Activated CD8-positive, alpha-beta memory T cell treated with anti-CD3 and anti-CD28 coated beads, Interleukin-2, amount 50 U/mL, for 4 hours (primary cell): ENCODE measurements at places on chromosomes 7 and 10.

DNA sequence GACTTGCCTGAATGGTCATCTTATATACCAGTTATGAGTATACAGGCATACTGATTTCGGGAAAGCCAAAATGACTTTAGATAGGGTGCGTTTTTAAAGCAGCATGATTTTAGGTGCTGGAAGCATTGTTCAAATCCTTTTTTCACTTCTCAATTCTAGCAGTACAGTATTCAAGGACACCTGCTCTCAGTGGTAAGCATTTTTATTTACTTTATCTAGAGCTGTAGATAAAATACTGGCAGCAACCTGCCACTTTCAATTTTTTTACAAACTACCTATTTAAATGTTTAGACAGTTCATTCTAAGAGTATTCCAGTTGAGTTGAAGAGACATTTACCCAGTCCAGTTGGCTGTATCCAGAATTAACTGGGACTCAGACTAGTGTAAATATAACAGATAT lies 33.6 kb downstream of the TMEM106B start:
- no peak for DNase-seq

GRCh38 chr10:119409906-119410305 lies 132.6 kb downstream of the RGS10 start:
- DNase-seq = no peak

DNA sequence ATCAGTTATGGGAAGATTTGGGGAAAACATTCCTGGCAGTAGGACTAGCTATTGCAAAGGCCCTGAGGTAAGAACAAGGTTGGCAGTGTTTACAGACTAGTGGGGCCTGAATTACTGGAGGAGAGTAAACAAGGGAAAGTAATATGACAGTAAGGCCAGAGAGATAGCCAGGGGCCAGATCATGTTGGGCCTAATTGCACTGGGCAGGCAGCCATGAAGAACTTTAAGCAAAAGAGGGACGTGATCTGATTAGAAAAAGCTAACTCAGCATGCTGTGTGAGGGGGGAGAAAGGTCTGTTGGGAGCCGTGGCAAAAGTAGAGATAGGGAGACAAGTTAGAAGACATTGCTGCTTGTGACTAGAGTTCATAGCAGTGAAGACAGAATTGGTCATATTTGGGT lies 9.2 kb downstream of the NUP42 start:
- DNase-seq = no peak

DNA sequence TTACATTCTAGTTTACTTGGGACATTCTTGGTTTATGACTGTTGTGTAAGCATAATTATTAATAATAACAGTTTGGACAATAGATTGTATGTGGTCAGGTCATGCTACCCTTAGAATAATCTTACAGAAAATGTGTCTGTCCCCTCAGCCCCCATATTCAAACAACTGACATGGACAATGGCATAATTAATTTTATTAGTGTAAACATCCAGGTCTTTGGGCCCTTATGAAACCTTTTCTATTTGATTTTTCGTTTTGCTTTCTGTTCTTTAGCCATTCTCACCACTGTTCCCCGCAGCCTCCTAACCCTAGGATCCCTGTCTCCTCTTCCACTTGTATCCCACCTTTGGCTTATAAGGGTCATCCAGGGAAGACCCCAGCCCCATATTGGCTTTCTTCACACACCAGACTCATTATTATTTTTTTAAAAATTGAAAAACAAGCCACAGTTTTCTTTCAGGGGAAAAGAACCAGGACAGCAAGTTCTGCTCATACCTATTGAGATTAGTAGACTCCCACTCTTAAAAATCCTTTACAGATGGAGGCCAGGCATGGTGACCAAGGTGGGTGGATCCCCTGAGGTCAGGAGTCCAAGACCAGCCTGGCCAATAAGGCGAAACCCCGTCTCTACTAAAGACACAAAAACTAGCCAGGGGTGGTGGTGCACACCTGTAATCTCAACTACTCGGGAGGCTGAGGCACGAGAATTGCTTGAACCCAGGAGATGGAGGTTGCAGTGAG lies 11.5 kb downstream of the VIM start:
- no peak for DNase-seq

DNA sequence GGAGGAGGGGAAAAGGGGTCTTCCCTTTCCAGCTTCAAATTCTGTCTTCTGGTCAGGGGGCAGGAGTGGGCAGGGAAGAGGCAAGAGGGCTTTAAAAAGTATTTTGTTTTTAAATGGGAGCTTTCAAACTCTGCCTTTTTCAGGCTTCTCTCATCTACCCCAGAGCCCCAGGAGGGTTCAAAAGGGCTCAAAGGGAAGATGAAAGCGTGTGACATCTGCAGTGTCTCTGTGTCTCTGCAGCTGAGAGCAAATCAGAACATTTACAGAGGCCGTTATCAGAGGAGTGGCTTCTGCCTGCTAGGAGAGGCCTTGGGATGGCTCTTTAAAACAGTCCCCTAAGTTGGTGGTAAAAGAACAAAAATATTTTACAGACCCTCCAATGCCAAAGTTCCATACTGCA lies 30.3 kb downstream of the TRIM8 start:
- DNase-seq = no peak

- DNase-seq = no peak
Measured at GRCh38 chr7:106344211-106344610, 59.4 kb upstream of the NAMPT start.

DNA sequence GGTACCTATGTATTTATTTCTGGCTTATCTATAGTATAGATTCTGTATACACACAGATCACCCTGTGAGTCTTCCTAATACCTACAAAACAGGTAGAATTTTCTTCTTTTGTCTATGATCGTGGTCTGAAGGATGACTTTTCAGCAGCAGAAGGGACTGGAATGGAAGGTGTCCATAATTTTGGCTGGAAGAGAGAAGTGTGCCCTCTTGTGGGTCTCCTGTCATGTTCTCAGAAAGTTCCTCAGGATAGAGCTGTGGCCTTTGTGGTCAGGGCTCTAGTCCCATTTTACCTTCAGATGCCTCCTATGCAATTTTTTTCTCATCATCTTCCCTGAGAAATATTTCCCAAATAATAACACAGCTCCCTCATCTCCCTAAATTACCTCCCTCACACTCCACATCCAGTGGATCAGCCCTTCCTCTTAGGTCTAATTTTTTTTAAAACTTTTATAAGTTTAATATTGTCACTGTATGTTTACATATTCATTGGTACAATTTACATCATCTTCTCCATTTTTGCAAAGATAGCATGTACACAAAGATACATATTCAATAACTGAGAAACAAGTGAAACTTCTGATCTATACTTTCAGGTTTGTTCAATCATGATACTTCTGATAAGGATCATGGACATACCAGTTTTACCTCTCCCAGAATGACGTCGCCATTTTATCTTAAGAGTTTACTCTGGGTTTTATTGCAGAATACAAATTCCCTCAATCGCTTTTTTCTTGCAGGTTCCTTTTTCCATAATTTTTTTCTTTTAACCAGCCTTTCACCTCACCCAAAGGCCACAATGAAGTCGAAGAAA lies 112.7 kb downstream of the REEP3 start:
- no peak for DNase-seq

DNA sequence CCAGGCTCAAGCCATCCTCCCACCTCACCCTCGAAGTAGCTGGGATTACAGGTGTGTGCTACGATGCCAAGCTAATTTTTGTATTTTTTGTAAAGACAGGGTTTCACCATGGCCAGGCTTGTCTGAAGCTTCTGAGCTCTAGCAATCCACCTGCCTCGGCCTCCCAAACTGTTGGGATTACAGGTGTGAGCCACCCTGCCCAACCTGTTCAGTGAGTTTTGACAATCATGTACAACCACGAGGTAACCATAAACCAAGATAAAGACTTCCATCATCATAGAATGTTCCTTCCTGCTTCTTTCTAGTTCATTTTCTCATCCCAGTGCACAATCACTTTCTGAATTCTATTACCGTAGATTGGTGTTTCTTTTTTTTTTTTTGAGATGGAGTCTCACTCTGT lies 30.5 kb upstream of the MKRN1 start:
- no peak for DNase-seq

GRCh38 chr7:5615190-5616070 lies 166.0 kb downstream of the RNF216 start:
- DNase-seq = no peak

GRCh38 chr10:101812606-101813005 lies 5.6 kb downstream of the OGA start:
- no peak for DNase-seq

DNA sequence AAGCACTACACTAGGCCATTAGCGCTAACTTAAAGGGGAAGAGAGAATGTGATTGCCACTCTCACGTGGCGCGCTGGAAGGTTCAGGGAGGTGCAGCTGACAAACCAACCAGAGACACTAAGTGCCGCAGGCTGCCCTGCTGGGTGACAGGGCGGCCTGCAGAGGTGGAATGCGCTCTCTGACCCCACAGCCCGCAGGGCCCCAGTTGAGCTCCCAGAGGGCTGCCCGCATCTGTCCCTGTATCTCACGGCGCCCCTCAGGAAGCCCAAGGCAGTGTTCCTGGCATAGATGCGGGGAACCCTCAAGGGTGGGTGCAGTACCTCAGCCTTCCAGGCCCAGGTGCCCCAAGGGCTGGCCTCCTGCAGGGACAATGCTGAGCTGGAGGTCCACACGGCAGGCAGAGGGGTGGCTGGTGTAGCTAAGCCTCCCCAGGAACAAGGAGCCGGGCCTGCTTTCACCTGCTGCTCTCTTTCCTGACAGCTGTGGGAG lies 66.6 kb downstream of the CALML3 start:
- no peak for DNase-seq

DNA sequence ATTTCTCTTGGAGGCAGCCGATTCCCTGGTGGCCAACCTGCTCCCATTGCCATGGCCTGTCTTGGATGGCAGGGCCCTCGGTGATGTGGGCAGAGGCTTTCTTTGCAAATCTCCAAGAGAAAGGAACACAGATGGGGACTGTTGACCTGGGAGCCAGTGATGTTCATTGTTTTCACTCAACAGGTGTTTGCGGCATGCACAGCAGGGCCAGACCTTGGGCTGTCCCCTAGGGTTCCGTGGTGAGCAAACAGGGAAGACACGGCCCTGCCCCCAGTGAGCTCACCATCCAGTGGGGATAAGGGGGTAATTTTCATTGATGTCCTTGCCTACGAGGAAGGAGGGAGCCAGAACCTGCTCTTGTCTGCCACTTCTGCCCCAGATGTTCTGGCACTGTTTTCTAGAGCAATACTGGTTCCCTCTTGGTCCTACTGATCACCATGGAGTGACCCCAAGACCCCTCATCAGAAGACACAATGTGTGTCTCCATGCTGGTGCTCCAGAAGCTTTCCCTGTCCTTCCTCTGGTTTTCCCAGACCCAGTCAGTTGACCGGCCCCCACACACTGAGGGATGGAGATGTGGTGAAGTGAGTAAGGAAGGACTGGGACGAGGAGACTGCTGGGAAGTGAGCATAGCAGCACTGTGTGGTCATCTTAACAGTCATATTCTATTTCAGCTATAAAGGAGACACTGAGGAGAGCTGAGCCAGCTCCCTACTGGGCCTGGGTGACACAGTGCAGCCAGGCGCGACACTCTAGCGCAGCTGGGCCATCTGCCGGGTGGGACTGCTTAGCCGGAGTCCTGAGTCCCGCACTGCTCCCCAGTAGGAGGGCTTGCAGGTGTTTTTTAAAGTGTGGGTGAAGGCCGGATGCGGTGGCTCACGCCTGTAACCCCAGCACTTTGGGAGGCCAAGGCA lies 20.4 kb upstream of the FIGNL1 start:
- no peak for DNase-seq
